ENCODE measurements at places on chromosomes 16 and 17.

GRCh38 chr17:63910096-63910495 is 962 bp downstream of the CSHL1 start:
- DNase-seq: no peak

- DNase-seq: no peak
Observed at GRCh38 chr16:81500833-81501521, 56.4 kb downstream of the CMIP start.

- DNase-seq: no peak
Observed at GRCh38 chr17:66511135-66511534, 208.7 kb downstream of the PRKCA start.

- DNase-seq: no peak
Observed at GRCh38 chr17:34644941-34645550, 65.7 kb downstream of the TMEM132E start.

DNA sequence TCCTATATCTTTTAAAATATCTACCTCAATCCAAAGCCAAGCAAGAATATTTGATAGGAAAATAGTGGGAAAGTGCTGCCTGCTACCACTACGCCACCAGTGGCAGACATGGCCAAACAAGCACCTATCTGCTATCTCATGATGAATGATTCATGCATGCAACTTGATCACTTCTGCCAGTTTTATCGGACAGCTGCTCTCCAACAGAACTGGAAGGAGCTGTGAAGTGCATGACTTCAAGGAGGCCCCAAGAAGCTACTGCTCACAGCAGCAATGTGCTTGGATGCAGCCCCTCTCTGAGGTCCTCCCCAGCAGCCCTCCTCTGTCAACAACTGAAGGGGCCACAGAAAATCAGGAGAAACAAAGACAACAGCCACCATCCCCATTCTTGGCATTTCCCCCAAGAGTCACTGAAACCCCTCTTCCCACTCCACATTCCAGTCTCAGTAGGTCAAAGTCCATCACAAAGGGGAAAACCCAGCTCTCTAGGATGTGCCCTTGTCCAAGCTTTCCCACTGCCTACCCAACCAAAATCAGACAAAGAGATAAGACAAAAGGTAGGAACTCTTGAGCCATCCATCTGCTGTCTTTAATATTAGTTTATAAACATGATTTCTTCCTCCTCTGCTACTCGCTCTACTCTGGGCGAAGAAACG is 215.3 kb downstream of the C16orf78 start:
- no peak for DNase-seq

DNA sequence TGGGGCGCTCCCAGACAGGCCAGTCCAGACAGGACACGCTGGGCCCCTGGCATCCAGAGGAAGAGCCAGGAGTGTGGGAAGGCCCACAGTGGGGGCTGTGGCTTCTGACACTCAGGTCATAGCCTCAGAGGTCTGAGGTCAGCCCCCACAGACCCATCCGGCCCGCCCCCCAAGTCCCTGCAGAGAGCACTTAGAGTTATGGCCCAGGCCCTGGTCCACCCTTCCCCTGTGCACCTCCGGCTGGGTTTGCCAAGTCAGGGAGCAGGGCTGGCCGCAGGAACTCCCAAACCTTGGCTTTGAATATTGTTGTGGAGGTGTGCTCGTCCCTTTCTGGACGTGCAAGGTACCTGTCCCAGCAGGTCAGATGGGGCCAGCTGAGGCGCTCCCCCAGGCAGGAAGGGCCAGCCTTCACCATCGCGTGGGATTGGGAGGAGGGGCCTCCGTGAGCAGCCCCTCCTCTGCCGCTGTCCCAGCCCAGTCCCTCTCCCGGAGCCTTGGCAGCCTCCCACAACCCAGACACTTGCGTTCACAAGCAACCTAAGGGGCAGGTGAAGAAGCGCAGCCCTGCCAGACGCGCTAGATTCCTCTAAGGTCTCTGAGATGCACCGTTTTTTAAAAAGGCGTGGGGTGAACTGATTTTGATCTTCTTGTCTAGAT is 74.6 kb downstream of the SOCS1 start:
- no peak for DNase-seq

- peak; percentile 87 for DNase-seq
Observed at GRCh38 chr16:68382296-68382718, 66.0 kb downstream of the SMPD3 start.

DNA sequence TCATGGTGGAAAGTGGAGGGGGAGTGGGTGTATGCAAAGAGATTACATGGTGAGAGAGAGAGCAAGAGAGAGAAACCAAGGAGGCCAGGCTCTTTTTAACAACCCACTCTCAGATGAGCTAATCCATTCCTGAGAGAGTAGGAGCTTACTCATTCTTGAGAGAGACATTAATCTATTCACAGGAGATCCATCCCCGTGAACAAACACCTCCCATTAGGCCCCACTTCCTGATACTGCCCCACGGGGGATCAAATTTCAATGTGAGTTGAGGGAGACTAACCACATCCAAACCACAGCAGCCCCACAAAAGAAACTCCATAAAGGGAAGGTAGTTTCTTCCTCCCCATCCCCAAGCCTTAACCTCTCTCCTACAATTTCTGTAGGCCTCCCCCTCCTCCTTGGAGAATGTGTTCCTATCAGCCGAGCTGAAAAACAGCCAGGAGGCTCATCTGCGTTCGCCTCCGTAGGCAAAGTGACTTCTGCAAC is 450.0 kb downstream of the NPIPA7 start:
- no peak for DNase-seq

DNA sequence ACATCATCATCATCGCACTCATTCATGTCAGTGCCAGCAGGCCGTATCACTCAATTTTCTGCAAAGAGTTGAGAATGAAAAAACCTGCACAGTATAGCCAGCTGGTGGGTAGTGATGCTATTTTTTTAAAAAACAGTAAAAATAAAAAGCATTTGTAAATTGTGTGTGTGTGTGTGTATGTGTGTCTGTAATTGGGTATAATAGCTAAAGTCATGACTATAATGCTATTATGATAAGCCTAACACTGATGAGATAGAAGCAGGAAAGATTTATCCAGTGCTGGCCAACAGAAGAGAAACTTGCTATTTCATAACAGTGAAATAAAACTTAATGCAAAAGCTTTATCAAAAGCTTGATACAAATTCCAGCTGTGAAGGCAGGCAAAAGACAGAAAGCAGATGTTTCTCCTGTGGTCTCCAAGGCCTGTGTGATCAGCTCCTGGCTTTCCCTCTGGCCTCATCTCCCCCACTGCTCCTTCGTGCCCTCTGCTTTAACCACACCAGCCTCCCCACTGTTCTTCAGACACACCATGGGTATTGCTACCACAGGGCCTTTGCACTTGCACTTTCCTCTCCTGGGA is 206.2 kb upstream of the IRX5 start:
- DNase-seq: no peak

DNA sequence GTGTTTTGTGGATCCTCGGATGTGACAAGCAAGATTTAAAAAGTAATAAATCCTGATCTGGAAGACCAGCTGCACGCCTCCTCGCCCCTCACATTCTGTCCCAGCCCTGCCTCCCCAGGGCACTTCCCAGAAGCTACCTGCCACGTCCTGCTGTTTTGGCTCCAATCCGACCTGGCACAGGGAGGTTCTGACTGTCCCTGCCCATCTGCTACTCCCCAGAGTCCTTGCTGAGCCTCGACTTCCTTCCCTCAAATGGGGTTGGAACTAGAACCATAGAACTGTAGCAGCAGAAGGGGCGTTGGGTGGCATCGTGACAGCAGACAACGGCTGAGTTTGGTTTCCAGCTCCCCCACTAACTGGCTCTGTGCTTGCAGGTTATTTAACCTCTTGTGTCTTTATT is 71.7 kb downstream of the RPH3AL start:
- no peak for DNase-seq

- DNase-seq: no peak
Observed at GRCh38 chr17:65417406-65418221, 143.8 kb downstream of the AXIN2 start.

DNA sequence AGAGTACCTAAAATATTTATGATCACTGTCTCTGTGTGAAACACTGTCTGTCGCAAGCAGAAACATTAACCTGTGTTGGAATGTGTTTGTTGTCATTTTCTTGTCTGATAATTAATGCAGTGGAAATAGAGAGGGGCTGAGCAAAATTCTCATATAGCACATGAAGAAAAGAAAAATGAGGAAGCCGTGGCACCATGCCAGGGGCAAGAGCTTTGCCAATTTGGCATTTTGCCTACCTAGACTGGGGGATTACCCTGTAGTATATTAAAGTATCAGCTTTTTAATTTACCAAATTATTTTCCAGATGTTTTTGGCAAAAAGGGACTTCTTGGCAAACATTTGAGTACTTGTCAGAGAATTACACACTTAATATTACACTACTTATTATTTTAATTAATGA is 1326.6 kb upstream of the GOT2 start:
- no peak for DNase-seq

DNA sequence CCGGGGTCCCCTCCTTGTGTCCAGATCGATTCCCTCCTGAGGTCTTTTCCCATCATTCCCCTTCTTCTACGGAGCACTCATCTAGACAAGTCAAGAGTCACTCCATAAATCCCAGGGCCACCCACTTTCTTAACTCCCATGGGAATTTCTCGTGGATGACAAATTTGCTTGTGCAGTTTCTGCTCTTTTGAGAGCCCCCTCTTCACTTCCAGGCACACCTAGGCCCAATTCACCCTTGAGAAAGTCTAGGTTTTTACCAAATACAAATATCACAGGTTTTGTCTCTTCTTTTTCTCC is 522 bp upstream of the POLDIP2 start:
- DNase-seq: no peak

- DNase-seq: no peak
Observed at GRCh38 chr16:30925995-30926811, 2.8 kb downstream of the FBXL19 start.

DNA sequence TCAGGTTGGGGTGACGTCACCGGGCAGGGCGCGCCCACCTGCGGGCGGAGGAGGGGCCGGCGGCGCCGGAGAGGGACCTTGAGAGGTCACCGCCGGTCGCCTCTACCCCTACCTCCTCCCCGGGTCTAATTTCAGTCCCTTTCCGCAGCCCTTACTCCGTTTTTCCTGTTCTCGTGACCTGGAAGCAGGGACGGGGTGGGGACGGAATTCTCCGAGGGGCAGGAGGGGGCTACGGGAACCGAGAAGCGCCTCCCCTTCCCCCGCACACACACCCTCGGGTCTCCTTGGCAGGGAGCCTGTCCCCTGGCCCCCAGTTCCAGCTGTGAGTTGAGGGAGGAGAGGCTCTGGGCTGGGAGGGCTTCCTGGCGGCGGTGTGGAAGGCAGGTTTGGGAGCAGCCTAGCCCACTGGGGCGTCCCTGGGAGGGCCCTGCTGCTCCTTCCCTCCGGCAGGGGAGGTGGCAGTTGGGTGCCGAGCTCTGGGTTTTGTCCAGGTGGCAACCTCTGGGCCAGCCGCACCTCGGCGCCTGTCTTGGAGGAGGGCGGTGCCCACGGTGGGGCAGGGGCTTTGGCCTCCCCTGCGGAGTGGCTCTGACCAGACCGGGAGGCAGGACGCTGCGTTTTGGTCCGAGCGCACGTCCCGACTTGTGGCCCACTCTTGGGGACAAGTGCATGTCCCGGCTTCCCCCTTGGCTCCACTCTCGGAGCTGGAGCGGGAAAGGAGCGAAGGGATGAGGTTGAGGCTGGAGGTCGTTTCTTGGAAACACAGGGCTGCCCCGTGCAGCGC is 773 bp downstream of the SYNGR3 start:
- DNase-seq: peak; percentile 77

- DNase-seq: no peak
Observed at GRCh38 chr17:21129023-21129681, 2.4 kb downstream of the DHRS7B start.

DNA sequence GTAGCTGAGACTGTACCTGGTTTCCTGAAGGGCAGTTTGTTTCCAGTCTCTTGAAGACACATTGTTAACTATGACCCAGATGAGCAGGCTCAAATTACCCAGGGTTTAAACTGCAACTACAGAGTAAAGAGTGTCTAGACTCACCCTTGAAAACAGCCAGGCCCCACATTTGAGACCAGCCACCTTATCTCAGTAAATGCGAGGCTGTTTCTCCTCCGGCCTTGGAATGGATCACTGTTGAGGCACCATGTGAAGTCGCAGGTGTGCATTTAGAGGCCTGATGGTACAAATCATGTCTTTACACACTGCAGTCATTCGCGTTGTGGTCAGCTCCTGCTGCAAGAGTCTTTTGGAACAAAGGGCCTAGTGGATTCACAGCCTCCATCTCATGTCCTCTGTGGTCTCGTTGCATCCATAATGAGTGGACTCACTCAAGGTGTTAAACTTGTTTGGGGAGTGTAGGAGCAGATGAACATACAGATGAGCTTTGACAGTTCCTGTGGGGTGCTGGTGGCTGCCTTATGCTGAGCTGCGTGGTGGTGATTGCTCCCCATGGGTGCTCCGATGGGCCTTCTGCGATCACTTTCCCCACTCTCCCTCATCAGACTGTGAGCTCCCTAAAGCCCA is 18.5 kb upstream of the N4BP1 start:
- no peak for DNase-seq

DNA sequence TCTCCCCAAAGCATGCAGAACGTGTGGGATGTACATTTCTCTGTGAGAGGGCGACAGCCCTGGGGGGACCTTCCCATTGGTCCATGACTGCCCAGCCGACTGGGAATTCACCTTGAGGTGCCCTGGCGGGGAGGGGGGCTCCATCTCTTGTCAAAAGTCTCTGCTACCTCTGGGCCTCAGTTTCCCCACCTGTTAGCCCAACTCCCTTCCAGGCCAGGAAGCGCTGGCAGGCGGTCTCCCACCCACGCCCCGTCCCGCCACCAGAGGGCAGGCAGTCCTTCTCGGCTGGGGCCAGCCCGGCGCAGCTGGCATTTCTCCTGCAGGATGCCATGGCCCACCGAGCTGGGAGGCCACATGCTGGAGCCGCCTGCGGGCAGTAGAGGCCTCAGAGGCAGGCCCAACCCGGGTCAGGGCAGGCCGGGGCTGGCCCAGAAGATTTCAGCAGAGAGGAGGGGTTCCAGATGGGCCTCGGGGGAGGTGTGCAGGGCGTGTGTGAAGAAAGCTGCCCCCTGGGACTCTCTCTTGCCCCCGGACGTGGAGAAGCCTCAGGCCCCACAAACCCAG is 16.6 kb downstream of the CD7 start:
- peak; percentile 84 for DNase-seq

DNA sequence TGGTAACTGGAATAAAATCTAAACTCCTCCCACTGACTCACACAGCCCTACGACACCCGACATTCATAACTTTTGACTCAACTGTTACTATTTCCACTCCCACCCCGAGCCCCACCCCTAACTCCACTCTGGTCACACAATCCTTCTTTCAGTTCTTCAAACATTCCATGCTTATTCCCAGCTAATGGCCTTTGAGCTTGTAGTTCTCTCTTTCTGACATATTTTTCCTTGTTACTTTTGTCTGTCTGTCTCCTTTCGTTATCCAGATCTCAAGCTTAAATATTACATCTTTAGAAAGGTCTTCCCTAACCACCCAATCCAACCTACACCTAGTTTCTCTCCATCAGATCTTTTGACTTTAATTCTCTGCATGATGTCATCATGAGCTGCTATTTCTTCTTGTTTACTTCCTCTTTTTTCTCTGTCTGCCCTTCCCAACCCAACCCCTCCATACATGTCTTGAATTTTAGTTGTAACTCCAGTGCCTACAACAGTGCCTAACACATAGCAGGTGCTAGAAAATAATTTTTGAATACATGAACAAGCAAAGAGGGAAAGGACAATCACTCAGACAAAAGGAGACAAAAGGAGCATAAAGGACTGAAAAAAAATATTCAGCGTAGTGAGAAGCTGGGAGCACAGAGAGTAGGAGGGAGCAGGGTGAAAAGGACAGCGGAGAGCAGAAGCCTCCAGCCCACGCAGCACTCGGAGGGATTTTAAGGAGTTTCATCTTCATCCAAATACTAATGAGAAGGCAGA is 65.2 kb upstream of the SMIM36 start:
- DNase-seq: no peak
